ENCODE measurements at places on chromosomes 6 and 20.
A peak's percentile ranks its signal among the peaks of the same experiment; 100 is the strongest.

GRCh38 chr6:90021711-90022110, 127.4 kb downstream of the GJA10 start:
- no peaks in the 10 kb centered on the region for H3K36me3 ChIP-seq
- no peak overlapping the region for H3K4me3 ChIP-seq
- H3K4me1 ChIP-seq: no peaks in the 10 kb centered on the region
- no peaks in the 10 kb centered on the region for H3K27me3 ChIP-seq

DNA sequence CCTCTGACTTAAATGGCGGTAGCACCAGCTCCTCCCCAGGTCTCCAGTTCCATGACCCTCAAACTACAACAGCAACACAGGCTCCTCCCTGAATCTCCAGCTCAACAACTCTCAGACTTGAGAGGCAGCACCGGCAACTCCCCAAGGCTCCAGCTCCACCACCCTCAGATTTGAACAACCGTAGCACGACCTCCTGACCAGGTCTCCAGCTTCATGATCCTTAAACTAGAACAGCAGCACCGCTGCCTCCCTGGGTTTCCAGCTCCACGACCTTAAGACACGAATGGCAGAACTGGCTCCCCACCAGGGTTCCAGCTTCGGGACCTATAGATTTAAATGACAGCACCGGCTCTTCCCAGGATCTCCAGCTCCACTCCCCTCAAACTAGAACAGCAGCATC, 325.8 kb downstream of the PREX1 start:
- H3K27me3 ChIP-seq: no peaks in the 10 kb centered on the region
- H3K4me3 ChIP-seq: no peak overlapping the region
- H3K27ac ChIP-seq: no peak overlapping the region

GRCh38 chr6:24775520-24776058, 852 bp downstream of the GMNN start:
- peaks cover 46% of the 10 kb centered on the region for H3K4me1 ChIP-seq
- peak overlapping the region; percentile 95 for H3K4me3 ChIP-seq

GRCh38 chr6:56953597-56954402, 1.1 kb upstream of the BEND6 start:
- H3K4me3 ChIP-seq: peak overlapping the region; percentile 44
- no peaks in the 10 kb centered on the region for H3K27me3 ChIP-seq
- H3K36me3 ChIP-seq: no peaks in the 10 kb centered on the region
- H3K4me1 ChIP-seq: peaks cover 4% of the 10 kb centered on the region
- no peak for DNase-seq

DNA sequence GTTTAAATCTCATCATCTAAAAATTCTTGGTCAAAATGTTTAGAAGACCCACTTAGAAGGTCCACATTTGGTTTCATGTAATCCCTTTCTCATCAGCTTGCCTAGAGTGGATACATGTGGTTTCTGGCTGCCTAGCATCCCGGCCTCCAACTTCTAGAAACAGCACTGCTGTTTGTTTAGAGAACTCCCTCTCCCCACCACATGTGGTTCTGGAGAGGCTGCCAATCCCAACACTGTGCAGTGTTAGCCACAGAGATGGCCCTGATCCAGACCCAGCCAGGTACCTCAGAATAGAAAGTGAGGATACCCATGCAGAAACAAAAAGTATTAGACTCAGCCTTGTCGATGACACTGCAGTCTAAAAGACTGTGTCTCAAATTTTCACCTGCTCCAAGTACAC, 241.8 kb downstream of the BCKDHB start:
- no peak overlapping the region for H3K4me3 ChIP-seq
- no peak for DNase-seq
- no peak overlapping the region for H3K27ac ChIP-seq
- H3K36me3 ChIP-seq: no peaks in the 10 kb centered on the region
- H3K27me3 ChIP-seq: no peaks in the 10 kb centered on the region

GRCh38 chr6:168211681-168212080, 107.9 kb downstream of the DACT2 start:
- H3K36me3 ChIP-seq: no peaks in the 10 kb centered on the region
- no peaks in the 10 kb centered on the region for H3K27me3 ChIP-seq
- no peak overlapping the region for H3K4me3 ChIP-seq
- H3K4me1 ChIP-seq: no peaks in the 10 kb centered on the region
- H3K27ac ChIP-seq: no peak overlapping the region

DNA sequence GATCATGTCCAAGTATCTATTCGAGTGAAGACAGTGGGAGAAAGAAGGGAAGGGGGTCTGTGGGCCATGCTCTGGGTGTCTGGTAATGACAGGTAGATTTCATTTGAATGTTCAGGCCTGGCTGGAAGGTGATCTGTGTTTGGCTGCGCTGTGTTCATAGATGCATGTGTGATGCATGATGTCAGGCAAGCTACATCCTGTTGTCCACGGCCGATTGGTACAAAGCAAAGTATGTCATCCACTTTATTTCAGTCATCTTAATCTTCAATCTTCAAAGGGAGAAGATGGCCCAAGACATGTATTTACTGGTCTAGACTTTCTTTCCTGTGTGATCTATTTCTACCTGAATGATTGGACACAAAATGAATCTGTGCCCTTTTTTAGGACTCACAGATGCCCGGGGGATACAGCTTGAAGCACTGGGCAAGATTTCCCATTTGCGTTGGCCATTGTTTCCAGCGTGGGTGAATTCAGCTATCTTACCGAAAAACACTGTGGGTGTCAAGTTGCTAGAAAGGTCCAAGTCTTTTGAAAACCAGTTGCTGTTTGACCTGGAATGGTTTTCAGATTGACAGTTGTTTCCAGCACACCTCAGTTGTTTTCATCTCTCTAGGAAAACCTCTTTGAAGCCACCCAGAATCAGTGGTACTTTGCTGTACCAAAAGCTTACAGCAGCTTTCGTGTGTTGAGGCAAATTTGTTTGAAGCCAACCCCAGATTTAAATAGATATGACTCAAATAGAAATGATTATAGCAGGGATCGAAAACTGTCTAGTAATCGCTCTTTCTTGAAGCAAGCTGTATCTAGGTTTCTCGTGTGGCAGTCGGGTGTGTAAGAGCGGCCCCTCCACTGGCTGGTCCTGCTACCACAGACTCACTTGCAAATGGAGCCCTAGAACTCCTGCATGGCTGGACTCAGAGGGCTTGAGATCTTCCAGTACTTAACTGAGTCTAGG, 27.2 kb downstream of the DUSP22 start:
- H3K27ac ChIP-seq: no peak overlapping the region
- H3K4me1 ChIP-seq: peaks cover 20% of the 10 kb centered on the region
- DNase-seq: no peak
- peaks cover 4% of the 10 kb centered on the region for H3K36me3 ChIP-seq
- no peak overlapping the region for H3K4me3 ChIP-seq
- no peaks in the 10 kb centered on the region for H3K27me3 ChIP-seq

- no peak overlapping the region for H3K27ac ChIP-seq
- H3K27me3 ChIP-seq: no peaks in the 10 kb centered on the region
- no peaks in the 10 kb centered on the region for H3K4me1 ChIP-seq
- DNase-seq: no peak
- H3K4me3 ChIP-seq: no peak overlapping the region
These were observed 419.3 kb upstream of the EYS start for GRCh38 chr6:66126358-66126757.

DNA sequence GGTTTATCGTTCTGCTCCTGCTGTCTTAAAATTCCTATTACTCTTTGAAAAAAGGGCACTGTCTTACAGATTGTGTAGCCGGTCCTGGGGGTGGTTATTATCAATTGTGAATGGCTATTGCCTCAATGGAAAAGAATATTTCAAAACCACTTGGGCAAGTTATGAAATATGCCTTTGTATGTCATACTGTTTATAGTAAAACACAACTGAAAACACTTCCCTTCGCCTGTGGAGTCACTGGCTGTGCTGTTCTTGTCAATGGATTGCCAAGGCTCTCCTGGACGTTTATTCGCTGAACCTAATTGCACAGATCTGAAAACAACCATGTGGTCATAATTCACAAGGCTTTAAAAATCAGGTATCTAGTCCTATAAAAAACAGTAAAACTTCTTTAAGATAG, 47.8 kb upstream of the TAGAP start:
- no peaks in the 10 kb centered on the region for H3K36me3 ChIP-seq
- no peaks in the 10 kb centered on the region for H3K27me3 ChIP-seq
- no peak for DNase-seq
- H3K4me1 ChIP-seq: peaks cover 8% of the 10 kb centered on the region
- H3K4me3 ChIP-seq: no peak overlapping the region

DNA sequence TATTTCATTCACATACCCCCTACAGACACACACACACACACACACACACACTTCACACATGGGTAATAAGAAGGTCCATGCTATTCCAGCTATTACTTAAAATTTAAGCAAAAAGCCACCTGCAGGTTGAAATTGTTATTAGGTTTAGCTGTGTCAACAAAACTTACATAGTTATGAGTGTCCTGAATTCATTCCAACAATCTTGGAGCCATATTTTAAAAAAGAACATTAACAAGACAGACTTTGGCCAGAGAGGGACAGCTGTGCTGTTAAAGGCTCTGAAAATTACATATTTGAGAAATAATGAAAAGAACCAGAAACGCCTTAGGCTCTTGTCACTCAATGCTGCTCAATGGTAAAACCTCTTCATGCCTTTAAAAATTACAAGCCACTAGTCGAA, 455.3 kb downstream of the EPM2A start:
- no peaks in the 10 kb centered on the region for H3K36me3 ChIP-seq
- no peak overlapping the region for H3K4me3 ChIP-seq
- H3K27ac ChIP-seq: no peak overlapping the region
- no peaks in the 10 kb centered on the region for H3K4me1 ChIP-seq
- H3K27me3 ChIP-seq: no peaks in the 10 kb centered on the region

DNA sequence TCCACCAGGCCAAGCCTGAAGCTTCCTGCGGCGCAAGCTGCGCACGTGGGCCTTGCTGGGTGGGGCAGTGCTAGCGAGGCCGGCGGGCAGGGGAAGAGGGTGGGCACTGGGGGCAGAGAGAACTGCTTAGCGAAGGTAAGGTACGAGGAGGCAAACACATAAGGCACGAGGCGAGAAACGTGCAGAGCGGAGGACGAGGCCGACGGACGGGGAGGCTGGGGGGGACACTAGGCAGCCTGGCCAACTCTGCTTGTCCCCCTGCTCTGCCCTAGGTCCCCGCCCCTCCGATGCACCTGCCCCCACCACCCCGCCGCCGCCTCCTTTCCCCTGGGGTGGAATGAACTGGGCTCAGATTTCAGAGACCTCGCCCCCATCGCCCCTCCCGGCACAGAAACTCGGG, 2.1 kb downstream of the HLA-DQB1 start:
- H3K4me1 ChIP-seq: no peaks in the 10 kb centered on the region
- no peak overlapping the region for H3K27ac ChIP-seq
- DNase-seq: no peak
- no peak overlapping the region for H3K4me3 ChIP-seq
- no peaks in the 10 kb centered on the region for H3K36me3 ChIP-seq

DNA sequence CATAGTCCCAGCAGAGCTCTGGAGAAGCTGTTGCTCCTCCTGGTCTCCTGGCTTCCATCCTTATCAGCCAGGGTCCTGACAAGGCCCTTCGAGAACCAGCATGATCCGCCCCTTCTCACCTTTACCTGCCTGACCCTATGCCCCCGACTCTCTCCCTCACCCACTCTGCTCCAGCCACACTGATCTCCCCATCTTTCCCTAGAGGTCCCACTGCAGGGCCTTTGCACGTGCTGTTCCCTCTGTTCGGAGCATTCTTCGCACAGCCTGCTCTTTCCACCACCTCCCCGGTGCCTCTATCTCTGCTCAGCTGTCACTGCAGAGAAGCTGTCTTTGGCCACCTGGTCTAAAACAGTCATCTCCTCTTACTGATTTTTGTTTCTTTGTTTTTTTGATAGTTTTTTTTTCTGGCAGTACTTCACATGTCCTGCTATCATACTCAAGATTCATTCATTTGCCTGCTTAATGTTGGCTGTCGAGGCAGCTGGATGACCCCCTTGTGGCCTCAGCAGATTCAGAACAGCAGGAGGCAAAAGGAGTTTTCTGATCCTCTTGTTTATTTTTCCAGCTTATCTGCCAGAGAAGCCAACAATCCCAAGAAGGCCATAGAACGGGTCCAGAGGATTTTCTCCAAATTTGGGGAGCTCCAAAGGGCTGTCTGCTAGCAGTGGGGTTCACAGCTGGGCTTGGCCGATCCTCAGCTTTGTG, 1.6 kb upstream of the PTGIS start:
- no peak overlapping the region for H3K4me3 ChIP-seq
- H3K4me1 ChIP-seq: peaks cover 29% of the 10 kb centered on the region
- H3K36me3 ChIP-seq: no peaks in the 10 kb centered on the region

- H3K27ac ChIP-seq: no peak overlapping the region
- no peaks in the 10 kb centered on the region for H3K36me3 ChIP-seq
- no peaks in the 10 kb centered on the region for H3K4me1 ChIP-seq
- no peaks in the 10 kb centered on the region for H3K27me3 ChIP-seq
- DNase-seq: no peak
These were observed 246.2 kb downstream of the PRKN start for GRCh38 chr6:162481320-162481719.

DNA sequence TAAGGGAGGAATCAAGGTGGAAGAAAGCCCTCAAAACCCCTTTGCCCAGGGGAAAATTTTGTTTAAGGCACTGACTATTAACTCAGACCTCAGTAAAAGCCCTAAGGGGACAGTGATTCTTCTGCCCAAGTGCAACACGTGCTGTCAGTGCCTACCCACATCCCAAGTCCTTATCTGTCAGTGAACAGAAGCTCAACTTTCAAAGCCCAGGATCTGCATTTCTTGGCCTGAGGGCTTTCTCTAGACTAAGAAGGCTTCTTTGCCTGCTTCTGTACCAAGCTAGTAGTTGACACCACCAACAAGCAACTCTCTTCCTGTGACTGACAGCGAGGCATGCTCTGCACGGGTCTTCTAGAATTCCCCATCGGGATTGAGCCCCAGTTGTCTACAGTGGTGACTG, 416.0 kb upstream of the SPTLC3 start:
- H3K27ac ChIP-seq: no peak overlapping the region
- H3K4me3 ChIP-seq: no peak overlapping the region
- H3K4me1 ChIP-seq: no peaks in the 10 kb centered on the region
- H3K36me3 ChIP-seq: no peaks in the 10 kb centered on the region
- DNase-seq: no peak

DNA sequence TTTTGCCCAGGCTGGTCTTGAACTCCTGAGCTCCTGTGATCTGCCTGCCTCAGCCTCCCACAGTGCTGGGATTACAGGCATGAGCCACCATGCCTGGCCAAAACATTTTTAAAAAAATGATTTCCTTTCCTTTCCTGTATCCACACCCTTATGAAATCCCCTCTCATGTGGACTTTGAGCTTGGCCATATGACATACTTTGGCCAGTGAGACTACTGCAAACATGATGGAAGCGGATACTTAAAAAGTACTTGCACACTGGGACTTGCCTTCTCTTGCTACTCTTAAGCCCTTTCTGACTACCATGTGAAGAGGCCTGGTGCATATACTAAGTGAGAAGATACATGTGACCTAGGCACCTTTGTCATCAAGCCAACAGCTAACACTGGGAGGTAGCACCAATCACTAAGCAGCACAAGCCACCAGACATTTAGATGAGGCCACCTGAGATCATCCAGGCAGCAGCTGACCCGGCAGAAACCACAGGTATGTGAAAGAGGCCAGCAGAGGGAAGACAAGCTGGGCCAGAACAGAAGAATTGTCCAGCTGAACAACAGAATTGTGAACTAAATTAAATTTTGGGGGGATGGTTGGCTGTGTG, 78.5 kb upstream of the HDAC2 start:
- H3K27ac ChIP-seq: no peak overlapping the region
- H3K4me1 ChIP-seq: no peaks in the 10 kb centered on the region
- no peaks in the 10 kb centered on the region for H3K27me3 ChIP-seq
- no peaks in the 10 kb centered on the region for H3K36me3 ChIP-seq
- H3K4me3 ChIP-seq: no peak overlapping the region

Measured in esophagus squamous epithelium (tissue), 5 donors.